Activated CD8-positive, alpha-beta memory T cell treated with anti-CD3 and anti-CD28 coated beads for 1 hour (primary cell): ENCODE measurements at places on chromosomes 16 and 17.

- no peak for DNase-seq
Observed at GRCh38 chr17:58232707-58233156, 5.7 kb upstream of the LPO start.

DNA sequence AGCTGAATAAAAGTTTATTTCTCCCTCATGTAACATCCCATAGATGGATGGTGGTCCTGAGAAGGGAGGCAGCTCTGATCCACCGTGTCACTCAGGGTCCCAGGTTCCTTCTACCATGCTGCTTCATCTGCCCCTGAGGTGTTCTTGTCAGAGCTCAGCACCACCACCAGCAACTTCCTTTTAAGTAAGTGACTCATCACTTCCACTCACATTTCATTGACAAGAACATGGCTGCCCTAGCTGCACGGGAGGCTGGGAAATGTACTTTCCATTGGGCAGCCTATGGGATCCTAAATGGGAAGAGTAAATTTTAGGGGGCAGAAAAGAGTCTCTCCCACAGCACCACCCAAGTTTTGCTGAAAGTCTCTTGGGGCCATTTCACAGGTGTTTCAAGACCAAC is 134.7 kb downstream of the USP31 start:
- no peak for DNase-seq

GRCh38 chr17:1056761-1057160 is 59.8 kb downstream of the TIMM22 start:
- no peak for DNase-seq

DNA sequence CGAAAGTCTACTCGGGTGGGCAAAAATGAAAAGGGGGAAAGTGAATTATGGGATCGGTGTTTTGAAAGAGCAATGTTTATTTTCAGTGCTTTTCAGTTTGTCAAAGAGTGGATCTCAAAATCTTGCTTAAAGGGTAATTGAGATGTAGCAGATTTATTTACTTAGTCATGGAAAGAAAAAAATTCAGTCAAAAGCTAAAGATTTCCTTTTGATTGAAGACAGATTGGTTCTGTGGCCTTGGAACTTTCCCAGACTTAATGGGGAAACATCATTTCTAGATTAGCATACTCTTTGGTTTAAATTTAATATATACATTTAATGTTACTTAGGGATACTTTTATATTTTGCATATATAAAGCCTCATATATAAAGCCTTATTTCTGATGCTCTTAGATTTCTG is 20.6 kb downstream of the PRKAR1A start:
- DNase-seq: no peak

DNA sequence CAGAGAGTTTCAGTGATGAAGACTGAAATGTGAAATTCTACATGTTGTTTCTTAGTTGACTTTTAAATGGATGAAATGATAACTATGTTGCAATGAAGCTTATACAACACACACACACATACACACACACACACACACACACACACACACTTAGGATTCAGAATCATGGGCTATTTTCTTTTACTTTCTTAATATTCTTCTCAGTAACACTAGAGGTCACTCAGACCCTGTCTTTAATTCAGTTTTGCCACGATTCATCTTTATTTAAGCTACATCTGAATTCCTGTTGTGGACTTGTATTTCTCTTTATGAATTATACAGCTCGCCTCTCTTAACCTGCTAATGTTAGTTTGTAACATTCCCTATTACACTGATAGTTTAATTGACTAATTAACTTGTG is 109.6 kb upstream of the GOT2 start:
- no peak for DNase-seq

DNA sequence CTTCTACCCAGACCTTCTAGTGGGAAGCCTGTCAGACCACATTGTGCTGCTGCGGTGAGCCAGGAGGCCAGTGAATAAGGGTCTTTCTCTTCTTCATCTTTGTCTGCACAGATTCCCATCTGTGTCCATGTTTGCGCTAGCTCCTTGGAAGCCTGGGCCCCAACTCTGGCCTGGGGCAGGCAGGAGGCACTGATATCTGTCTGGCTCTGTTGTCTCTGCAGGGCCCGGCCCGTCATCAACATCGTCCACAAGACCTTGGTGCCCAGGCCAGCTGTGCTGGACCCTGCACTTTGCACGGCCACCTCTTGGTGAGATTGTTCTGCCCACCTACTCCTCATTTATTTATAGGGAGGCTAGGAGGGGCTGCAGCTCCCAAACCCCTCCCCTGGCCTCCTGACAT is 18.3 kb downstream of the ITGA3 start:
- DNase-seq: no peak

DNA sequence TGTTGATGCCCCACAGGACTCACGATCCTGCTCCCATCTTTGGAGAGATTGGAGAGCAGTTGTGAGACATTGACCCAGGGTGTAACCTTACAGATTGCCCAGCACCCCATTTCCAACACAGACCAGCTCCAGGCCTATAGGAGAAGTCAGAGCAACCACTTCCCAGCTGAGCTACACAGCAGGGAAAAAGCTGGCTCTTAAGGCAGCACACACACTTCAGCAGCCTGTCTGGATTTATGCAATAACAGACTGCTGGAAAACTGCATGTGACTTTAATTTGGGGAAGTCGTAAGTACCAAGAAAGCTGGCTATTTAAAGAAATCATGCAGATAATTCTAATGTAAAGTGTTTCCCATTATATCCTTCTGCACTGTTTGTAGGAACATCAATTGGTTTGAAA is 30.8 kb downstream of the NOG start:
- no peak for DNase-seq

- DNase-seq: no peak
Observed at GRCh38 chr17:74190807-74191406, 12.6 kb upstream of the RPL38 start.

DNA sequence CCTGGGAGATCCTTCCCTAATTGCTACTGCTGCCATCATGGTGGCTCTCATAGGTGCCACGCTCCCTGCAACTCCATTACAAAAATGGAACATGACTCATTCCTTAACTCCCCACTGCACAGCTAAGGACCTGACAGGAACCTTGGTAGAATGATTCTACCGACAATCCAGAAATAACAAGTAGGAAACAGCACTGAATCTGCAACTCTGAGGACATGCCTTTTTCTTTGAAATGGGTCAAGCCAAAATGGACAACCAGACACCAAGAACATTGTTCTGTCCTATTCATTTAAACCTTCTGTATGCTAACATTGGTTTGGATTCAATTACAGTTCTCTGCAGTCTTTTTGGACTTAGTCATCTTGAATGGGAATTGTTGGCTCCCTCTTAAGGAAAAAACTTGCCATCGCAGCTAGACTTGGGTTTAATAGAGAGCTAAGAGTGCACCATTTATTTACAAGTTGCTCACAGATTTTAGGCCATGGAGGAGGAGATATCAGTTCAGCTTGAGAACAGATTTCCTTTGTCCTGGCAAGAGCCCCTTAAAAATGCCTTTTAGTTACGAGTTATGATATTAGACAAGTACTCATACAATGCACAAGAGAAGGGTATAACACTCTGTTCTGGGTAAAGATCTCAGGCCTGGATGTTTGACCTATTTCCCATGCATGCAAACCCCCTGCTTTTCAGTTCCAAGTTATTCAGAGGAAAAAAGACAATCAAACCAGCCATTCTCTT is 20.9 kb upstream of the NSRP1 start:
- no peak for DNase-seq

DNA sequence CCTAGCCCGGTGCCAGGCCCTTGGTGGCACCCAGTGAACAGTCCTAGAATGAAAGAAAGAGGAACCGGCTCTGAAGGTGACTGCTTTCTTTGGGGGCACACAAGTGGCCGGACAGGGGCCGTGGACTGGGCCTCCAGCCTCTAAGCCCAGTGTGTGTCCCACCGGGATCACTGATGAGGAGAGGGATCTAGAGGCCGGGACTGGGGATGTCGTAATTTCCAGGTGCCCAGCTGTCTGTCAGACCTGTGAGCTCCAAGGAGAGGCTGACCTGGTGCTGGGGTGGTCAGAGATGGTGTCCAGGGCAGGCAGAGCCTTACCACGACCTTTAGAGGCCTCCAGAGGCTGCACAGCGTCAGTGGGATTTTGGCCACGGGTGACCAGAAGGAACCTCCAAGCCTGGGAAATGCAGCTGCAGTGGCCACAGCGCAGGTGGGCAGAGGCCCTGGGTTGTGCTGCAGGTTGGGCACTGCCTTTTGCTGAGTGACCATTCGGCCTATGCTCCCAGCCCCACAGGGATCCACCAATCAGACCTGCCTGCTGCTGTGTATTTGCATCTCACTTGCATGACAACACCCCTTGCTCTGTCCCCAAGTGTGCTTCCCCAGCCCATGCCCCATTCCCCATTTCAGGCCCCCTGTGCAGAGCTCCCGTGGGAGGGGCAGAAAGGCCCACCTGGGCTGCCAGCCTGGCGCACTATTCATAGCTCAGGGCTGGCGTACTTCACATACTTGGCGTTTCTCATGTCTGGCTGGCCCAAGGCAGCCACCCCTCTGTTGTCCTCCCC is 12.5 kb downstream of the ARHGAP23 start:
- DNase-seq: no peak

DNA sequence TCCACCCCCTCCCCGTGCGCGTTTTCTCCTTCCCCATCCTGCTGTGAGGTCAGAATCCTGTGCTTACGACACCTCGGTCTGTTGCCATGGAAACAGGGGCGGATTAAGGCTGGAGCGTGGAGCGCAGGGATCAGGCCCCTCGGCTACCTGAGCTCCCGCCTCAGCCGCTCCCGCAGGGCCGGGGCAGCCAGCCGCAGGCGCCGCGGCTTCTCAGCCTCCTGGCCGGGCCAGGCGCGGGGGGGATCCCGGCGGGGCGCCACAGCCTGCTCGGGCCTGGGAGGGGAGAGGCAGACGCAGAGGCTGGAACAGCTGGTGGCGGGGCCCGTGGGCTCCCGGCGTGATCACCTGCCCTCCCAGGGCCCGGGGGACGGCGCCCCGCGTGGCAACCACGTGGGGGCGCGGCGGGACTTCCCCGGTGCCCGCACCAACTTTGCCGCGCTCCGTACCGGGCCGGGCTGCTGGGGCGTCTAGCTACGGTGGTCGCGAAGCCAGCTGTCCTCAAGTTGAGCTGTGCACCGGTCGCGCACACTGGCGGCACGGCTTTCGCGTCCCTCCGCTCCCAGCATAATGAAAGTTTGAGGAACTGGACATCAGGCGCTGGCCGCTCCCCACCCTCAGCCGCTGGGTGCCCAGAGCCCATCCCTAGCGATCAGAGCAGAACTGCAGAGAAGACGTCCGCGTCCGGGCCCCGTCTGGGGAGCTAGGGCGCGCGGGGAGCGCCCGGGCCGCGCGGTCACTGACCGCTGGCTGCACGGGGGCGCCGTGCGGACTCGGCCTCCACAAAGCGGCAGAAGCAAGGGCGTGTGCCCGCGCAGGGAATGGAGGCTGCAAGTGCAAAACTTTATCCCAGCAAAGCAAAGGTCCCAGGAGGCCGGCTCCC is 1.2 kb downstream of the RTN4RL1 start:
- DNase-seq: no peak

GRCh38 chr16:19316846-19317245 is 31.3 kb downstream of the CLEC19A start:
- DNase-seq: no peak

DNA sequence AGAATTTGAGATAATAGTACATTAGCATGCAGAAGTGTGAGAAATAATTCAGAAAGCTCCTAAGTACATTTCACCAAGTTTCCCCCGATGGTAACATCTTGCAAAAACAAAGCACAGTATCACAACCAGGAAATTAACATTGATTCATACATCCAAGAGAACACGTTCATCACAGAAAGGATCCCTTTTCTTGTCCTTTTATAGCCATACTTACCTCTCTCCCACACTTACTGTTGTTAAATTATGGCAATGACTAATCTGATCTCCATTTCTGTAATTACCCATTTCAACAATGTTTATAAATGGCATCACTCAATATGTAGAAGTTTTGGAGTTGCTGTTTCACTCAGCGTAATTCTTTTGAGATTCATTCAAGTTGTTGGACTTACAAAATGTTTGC is 1260.0 kb downstream of the CDH8 start:
- DNase-seq: no peak

GRCh38 chr17:7258731-7259554 is 3.3 kb downstream of the CLDN7 start:
- DNase-seq: no peak

DNA sequence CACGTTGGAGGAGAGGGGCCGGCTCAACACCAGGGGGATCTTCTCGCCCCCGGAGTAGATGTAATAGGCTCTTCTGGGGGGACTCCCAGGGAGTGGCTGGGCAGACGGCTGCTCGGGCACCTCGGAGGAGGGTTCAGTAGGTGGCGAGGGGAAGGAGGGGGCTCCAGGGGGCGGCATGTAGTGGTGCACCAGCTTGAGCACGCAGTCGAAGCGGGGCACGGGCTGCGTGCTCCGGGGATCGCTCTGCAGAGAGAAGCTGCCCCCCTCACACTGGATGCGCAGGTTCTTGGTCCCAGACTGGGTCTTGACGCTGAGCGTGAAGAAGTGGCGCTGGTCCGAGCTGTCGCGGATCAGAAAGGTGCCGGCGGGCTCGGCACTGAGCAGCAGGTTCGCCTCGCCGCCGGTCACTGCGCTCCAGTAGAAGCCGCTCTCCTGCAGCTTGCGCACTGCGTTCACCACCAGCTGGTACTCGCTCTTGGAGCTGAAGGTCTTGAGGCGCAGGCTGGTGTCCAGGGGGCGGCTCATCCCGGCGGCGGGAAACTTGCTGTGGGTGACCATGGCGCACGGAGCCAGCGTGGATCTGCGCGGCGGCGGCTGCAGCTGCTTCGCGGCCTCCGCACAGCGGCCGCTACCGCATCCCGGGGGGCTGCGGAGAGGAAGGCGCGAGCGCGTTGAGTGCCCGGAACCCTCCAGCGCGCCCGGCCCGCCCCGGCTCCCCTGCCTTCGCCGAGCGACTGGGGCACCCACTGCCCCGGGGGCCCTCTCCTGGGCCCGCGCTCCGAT is 1.1 kb downstream of the SOCS3 start:
- DNase-seq: no peak

GRCh38 chr16:81686391-81687130 is 92.5 kb upstream of the PLCG2 start:
- DNase-seq: no peak

GRCh38 chr17:34989473-34989872 is 9.2 kb downstream of the LIG3 start:
- no peak for DNase-seq

- no peak for DNase-seq
Observed at GRCh38 chr16:75075688-75076268, 40.8 kb downstream of the LDHD start.

GRCh38 chr17:50797135-50797810 is 30.0 kb upstream of the ANKRD40CL start:
- DNase-seq: no peak

GRCh38 chr16:71472051-71472450 is 10.0 kb upstream of the ZNF23 start:
- DNase-seq: no peak

- DNase-seq: no peak
Observed at GRCh38 chr16:4548124-4548523, 8.0 kb upstream of the C16orf96 start.

GRCh38 chr16:3495176-3495575 is at the start of gene C16orf90:
Gene C16orf90, minus strand, starts transcription at chr16:3495489. Its CDS starts 68 bp downstream, at chr16:3495421.
- no peak for DNase-seq

DNA sequence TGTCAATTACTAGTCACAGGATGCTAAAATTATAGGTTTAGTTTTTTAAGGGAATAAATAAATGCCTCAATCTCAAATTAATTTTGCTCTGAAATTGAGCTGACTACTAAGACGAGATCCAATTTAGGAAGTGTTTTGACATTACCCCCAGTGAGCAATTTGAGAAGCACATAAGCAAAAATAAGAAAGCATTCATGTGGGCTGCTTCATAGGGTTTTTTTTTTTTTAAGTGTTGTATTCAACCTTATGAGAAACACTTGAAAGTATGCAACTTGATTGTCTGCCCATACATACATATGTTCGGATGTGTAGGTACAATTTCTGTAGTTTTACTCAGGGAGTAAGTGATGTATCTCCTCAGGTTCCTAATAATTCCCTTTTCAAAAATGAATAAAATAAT is 77.6 kb downstream of the PRKCA start:
- DNase-seq: no peak
